ENCODE measurements at places on chromosomes 2 and 18.
A peak's percentile ranks its signal among the peaks of the same experiment; 100 is the strongest.

DNA sequence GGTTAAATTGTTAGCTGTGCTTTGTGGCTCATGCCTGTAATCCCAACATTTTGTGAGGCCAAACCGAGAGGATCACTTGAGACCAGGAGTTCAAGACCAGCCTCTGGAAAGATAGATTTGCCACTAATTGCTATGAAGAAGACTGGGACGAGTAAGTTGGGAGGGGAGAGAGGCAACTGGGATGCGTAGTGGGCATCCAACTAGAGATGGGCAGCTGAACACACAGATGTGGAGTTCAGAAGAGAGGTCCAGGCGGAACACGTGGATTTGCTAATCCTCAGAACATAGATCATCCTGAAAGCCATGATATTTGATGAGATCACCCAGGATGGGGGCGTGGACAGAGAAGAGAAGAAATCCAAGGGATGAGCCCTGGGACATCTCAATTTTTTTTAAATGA lies 48.7 kb downstream of the CYP26B1 start:
- no peak for DNase-seq

DNA sequence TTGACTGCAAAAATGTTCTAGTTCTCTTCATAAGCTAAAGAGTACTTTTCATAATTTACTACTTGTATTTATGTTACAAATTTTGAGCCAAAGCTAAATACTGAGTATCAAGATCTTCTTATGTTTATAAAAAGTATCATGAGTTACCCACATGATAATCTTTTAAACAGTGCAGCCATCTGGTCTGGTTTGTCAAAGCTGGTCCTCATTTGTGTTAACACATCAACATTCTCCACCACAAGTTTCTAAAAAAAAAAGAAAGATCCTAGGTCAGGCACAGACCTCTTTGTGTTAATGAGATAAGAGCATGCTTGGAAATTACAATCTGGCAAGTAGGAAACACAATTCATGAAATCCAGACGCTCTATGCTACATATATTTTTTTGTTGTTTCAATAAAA lies 75.5 kb upstream of the FRZB start:
- DNase-seq = no peak

GRCh38 chr2:23541503-23542229 lies 156.7 kb downstream of the KLHL29 start:
- no peak for DNase-seq

DNA sequence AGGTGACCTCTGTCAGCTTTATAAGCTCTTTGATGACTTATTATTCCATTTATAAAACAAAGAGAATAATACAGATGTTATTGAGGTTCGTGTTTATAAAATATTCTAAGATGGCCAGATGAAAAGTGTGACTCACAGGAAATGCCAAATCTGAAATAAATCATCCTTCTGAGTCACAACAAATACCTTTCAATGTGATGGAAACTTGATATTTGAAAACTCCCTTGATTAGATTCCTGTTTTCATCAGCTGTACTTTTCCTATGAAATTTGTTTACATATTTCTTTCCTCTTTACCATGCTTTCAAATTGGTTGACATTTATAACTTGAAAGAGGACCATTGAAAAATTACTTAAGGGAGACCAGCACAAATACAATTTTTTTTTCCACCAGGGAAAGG lies 30.6 kb upstream of the PPP1R1C start:
- no peak for DNase-seq

- no peak for DNase-seq
Measured at GRCh38 chr18:69631281-69631680, 230.6 kb downstream of the DOK6 start.

GRCh38 chr18:4270016-4270415 lies 185.1 kb downstream of the DLGAP1 start:
- DNase-seq = no peak

GRCh38 chr18:58781627-58782194 lies 83.0 kb upstream of the ZNF532 start:
- DNase-seq = peak; percentile 65

DNA sequence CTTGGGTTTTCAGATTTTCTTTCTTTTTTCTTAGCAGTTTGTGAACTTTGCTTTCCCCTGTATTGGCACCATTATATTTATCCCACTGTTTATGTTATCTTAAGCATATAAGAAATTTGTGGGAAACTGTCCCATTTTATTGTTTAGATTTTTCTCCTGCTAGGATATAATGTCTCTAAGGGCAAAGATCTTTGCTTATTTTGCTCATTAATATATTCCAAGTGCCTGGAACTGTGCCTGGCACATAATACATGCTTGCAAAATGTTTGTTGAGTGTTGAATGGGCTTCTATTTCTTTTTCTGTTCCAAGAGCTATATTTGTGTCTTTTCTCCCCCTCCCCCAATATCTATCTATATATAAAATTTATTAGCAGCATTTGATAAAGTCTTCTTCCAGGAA lies 5.4 kb downstream of the EPC2 start:
- no peak for DNase-seq

DNA sequence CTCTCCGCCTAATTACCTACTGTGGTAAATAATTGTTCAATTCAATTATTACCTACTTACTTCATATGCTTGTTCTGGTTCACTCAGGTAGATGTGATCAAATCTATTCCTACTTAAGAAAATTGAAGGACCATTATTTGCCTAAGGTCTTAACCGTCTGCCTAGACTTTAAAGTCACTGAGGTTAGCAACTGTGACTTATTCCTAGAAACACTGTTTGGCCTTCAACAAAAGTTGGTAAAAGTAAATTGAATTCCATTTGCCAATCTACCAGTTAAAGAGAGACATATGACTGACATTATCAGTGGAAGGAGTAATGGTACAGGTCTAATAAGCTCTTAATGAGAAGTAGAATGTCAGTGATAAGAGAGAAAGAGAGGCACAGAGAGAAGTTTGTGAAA lies 491.5 kb downstream of the NYAP2 start:
- DNase-seq = no peak

DNA sequence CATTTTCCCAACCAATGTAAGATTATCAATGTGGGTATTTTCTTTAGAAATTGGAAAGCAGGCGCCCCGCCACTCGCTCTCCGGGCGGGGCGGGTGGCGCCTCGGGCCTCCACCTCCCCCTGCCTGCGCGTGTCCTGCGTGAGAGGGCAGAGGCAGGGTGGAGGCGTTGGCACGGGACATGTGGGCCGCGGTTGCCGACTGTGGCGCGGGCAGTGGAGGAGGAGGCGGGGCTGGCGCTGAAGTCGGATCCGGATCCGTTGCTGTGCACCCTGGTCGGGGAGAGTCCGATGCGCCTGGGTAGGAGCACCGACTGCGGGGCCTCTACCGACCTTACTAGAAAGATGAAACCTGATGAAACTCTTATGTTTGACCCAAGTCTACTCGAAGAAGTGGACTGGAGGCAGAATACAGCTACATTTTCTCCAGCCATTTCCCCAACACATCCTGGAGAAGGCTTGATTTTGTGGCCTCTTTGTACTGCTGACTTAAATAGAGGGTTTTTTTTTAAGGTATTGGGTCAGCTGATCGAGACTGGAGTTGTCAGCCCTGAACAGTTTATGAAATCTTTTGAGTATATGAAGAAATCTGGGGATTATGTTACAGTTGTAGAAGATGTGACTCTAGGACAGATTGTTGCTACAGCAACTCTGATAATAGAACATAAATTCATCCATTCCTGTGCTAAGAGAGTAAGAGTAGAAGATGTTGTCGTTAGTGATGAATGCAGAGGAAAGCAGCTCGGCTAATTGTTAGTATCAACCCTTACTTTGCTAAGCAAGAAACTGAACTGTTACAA lies 37.9 kb downstream of the PMS1 start:
- no peak for DNase-seq
